Neural progenitor cell (in vitro differentiated cells): ENCODE measurements at places on chromosomes 4 and X. TPM values are rescaled to one million over a fixed set of nuclear protein-coding genes. Genes with fewer than 3 reads are reported as not detected.

DNA sequence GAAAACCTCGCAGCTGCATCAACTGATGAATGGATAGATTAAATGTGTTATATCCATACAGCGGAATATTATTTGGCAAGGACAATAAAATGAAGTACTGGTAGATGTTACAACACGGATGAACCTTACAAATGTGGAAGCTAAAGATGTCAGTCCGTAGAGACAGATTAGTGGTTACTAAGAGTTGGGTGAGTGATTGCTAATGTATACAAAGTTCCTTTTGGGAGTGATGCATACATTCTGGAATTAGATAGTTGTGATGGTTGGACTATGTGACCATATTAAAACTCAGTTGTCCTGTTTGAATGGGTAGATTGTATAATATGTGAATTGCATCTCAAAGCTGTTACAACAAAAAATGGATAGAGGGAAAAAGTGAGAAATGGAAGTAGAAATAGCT lies 2.8 kb downstream of the FIP1L1 start:
- DNase-seq, result no peak

- DNase-seq, result no peak
Measured at GRCh38 chr4:91111556-91111955, 984.4 kb downstream of the CCSER1 start.

DNA sequence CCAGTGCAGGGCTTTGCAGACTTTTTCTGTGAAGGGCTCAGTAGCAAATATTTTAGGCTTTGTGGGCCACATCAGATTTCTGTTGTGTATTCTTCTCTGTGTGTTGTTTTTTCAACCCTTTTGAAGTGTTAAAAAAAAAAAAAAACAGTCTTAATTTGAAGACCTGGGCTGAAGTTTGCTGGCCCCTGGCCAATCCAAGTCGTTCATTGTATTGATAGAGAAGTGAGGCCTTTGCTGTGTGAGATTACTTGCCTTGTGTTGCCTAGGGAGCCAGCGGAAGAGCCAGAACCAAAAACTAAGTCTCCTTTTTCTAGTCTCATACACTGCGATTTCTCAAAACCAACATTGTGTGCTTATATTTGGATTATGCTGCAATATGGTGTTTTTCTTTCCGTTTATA lies 46.9 kb downstream of the MTM1 start:
- no peak for DNase-seq

Gene CDX4
- 0.92 TPM in 1 of 2 replicates, not detected in the other for total RNA-seq

- peak; percentile 23 for DNase-seq
Measured at GRCh38 chrX:17535229-17535628, 160.2 kb downstream of the NHS start.

Gene TEX13B
- total RNA-seq, result not detected in 2 replicates

Gene MMRN1
- total RNA-seq, result 0.37 TPM in 2 replicates

GRCh38 chrX:46687619-46688018 lies 71.3 kb downstream of the SLC9A7 start:
- DNase-seq, result no peak

GRCh38 chr4:166421556-166422156 lies 548.6 kb downstream of the TLL1 start:
- DNase-seq, result no peak

Gene TIGD4
- 3.6 and 4.1 TPM in 2 replicates for total RNA-seq

DNA sequence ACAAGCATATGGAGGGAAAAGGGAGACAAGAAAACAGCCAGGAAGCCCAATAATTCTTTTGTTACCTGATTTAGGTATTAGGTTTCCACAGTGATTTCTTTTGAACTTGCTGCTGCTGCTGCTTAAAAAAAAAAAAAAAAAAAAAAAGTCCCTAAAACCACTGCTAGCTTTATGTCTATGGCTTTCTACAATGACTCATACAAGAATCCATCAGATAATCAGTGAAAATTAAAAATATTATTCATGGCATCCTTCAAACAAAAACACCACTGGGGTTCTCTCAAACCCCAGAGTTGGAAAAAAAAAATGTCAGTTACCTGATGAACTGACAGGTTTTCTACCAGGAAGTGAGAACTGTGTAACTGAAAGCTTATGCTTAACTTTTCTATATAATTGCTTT lies 14.3 kb downstream of the EPHA5 start:
- DNase-seq, result no peak

Gene PAGE2B
- total RNA-seq, result not detected in 2 replicates

Gene LDB2
- 13.2 and 24.3 TPM in 2 replicates for total RNA-seq

- peak; percentile 57 for DNase-seq
Measured at GRCh38 chrX:6021316-6022091, 207.2 kb downstream of the NLGN4X start.

Gene RBM46
- 0.07 and 0.09 TPM in 2 replicates for total RNA-seq

- DNase-seq, result no peak
Measured at GRCh38 chr4:158771776-158772175, 3.0 kb downstream of the FNIP2 start.

DNA sequence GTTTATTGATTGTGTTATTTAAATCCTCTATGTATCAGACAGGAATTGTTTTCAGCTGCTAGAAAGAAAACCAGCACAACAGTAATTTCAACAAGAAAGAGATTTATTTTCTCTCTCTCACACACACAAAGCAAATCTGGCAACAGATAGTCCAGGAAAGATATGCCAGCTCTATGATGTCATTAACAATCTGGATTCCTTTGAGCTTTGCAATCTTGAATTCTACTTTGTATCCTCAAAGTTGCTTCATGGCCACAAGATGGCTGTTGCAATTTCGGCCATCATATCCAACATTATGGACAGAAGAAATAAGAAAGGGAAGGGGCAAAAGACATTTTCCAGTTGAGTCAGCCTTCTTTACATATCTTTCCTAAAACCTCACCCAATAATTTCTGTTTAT lies 19.8 kb upstream of the FMR1 start:
- DNase-seq, result no peak

DNA sequence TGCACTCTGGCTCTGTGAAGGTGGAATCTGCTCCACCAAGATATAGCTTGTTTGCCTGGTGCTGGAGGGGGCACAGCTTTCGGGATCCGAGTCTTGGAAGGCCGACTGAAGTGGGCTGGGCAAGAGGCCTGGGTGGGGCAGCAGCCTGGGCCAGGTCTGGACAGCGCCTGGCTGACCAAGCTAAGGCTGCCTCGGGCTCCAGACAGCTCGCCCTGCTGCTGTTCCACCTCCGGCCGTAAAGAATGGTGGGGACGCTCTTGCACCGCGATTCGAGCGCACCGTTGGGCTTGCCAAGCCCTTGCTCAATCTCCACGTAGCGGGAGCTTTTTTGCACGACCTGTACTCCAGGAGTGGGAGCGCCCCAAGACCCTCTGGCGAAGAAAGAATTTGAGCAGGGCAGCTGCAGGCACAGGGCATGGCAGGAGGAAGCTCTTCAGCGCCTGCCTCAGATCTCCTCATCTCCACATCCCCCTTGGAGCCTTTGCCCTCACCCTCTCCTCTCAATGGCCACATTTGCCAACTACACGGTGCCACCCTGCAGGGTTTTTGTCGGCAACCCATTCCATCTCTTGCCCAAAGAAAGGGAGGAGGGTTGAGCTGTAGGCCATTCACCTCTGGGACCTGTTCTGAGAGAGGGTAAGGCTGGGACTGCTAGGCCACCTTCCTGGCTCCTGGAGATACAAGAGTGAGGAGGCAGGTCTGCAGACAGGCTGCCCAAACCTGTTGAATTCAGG lies 18.9 kb downstream of the CNGA2 start:
- DNase-seq, result peak; percentile 75

Gene PAGE4
- total RNA-seq, result not detected in 2 replicates

DNA sequence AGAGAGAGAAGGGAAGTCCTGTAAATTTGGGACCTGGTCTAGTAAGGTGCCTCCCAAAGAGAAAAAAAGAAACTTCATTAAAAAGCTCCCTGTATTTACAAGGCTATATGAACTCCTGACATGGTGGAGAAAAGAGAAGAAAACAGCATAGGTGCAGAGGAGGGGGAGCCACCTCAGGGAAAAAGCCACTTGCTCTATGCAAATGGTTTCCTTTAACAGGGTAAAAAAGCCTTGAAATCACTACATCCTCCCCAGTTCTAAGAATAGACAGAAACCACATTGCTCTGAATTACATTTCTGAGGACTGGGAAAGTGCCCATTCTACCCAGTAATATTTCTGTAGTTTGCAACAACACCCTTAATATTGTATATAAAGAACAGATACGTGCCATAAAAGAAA lies 165.5 kb downstream of the KLF8 start:
- DNase-seq, result no peak

Gene LPAR4
- total RNA-seq, result 49.1 and 63.6 TPM in 2 replicates

DNA sequence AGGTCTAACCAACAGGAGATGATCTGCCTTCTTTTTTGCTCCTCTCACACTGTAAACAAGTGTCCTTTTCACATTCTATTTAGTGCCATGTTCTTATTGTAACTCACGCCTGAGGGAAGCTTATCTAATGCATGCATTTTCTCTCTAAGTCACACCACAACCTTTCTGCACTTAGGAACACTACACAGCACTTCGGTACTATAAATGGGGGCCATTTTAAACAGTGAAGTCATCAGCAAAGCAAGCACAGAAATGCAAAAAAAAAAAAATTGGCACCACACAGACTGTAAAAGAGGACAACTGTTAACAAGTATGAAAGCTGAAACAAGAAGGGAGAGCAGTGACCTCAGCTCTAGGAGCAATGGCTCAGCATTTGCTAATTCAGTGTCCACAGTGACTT lies 45.2 kb downstream of the PRSS12 start:
- DNase-seq, result no peak

DNA sequence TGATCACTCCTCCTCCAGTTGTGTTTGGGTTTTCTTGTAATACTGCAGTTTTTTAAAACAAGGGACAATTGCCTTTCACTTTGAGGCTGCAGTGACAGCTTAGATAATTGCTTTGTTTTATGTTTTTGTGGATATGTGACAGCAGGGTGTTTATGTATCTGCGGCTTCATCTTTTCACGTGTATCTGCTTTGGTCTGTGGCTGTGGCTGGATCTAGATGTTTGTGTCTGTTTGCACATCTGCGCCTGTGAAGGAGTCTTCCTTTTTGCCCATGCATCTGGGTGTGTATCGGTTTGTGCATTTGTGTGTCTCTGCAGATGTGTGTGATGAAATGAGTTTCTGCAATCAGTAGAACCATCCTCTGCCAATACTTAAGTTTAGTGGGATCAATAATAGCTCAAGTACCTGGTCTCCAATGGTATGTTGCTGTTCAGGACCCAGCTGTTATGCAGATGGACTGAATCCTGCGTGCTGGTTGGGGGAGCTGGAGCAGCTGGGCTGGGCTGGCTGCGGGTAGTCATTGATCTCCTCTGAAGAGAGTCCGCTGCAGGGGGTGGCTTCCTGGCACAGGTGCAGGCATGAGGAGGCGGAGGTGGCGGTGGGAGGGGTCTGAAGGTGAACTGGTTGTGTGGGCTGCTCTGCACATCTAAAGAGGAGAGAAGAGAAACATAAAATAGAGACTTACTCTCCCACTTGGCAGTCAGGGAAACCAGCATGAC lies 390.3 kb downstream of the SH2D1A start:
- peak; percentile 60 for DNase-seq

DNA sequence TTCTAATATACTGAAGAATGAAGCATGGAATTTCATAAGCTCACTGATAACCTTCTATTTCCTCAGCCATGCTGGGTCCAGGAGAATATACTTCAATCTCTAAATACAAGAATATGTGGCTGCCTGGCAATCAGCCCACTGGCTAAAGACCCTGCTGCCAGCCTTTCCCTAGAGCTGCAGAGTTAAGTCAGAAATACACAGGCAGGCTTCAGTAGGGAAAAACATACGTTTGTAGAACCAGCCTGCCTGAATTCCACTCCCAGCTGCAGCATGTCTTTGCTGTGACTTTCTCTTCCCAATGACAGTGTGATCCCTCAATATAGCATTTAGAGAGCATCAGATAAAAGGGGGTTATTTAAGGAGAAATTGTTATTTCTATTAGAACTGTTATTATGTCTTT lies 289.1 kb downstream of the PCDH19 start:
- DNase-seq, result no peak

DNA sequence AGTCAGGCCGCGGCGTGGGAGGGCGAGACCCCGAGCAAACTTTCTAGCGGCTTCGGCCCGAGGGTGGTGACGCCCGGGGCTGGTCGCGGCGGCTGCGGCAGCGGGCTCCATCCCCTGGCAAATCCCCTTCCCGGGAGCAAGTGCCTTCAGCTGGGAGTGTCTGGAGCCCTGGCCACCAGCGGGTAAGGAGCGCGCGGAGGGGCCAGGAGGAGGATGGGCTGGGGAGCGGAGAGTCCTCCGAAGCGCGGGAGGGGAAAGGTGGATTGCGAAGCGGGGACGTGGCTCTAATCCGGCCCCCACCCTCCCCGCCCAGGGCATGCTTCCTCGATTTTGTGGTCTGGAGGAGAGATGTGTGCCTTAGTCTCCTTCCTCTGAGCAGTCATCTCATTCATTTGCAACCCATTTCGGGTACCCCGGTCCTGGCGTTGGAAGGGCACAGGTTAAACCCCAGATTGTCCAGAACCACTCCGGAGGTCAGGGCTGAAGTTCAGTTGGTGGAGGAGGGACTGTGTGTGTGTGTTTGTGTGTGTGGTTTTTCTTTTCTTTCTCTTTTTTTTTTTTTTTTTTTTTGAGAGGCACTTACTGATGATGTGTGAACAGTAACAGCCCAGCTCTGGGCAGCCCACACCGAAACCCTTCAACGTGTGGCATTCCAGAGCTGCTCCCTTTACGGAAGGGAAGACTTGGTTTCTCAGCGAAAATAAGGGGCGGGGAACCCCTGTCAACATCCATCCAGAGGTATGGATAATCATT lies 516 bp downstream of the SGMS2 start:
- DNase-seq, result peak; percentile 75

DNA sequence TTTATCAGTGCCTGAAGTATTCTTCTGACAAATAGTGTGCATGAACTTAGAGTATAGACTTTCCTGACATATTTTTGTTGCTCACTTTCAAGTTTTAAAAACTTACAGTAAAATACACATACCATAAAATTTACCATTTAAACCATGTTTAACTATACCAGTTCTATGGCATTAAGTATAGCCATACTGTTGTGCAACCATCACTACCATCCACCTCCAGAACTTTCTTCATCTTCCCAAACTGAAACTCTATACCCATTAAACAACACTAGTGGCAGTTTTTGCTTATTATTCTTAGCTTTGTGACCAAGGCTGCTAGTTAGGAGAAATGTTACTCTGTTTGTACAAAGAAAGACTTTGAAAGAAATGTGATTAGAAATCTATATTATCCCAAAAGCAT lies 25.8 kb downstream of the ATP7A start:
- DNase-seq, result no peak

Gene HTR2C
- 1.4 and 1.7 TPM in 2 replicates for total RNA-seq

DNA sequence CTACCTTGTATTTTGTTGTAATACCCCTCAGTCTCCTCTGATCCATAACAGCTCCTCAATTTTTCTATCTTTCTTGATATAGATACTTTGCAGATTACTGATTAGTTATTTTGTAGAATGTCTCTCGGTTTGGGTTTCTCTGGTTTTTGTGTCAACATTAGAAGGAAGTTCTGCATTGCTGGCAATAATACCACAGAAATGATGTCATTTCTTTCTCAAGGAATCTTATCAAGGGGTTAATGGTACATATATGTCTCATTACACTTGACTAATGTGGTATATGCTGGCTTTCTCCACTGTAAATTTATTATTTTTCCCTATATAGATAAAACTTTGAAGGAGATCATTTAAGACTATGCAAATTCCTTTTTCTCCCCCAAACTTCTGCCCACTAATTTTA lies 183.6 kb upstream of the DKK2 start:
- DNase-seq, result no peak

Gene BANK1
- 0.19 and 0.28 TPM in 2 replicates for total RNA-seq
